Kidney glomerular epithelial cell (primary cell): ENCODE measurements at places on chromosomes 16 and 17.
A peak's percentile ranks its signal among the peaks of the same experiment; 100 is the strongest.

DNA sequence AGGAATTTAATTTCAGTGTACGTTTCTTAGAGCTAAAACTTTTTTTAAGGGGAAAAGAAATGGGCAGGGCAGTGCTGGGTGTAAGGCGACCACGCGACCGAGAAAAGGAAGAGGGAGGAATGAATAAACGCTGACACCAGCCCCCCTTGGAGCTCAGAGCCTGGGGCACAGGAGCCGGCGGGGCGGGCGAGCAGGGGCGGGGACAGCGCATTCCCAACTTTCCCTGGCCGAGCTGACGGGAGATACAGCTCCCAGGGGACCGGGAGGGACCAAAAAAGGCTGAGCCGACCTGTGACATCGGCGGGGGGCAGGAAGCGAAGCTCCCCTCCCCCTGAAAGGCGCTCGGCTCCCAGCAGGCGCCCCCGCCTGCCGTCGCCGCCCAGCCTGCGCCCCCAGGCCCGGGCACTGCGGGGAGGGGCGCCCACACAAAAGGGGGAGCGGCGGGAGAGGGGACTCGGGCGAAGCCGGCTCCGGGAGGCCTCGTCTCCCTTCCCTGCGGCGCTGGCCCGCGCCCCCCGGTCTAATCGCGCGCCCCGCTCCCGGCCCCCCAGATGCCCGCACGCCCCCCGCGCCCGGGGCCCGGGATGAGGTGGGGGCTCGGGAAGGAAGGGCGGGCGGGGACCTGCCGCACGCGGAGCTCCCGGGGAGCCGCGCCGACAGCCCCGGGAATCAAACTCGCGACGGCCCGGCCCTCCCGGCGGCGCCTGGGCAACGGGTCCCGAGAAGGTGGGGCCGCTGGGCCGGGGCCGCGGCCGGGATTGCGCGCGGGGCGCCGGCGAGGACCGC, 622 bp downstream of the CUEDC1 start:
- DNase-seq: peak; percentile 40

- DNase-seq: no peak
These were observed 187.7 kb downstream of the CBLN1 start for GRCh38 chr16:49093939-49094338.

- no peak for DNase-seq
These were observed 487 bp downstream of the SRL start for GRCh38 chr16:4241258-4241927.

DNA sequence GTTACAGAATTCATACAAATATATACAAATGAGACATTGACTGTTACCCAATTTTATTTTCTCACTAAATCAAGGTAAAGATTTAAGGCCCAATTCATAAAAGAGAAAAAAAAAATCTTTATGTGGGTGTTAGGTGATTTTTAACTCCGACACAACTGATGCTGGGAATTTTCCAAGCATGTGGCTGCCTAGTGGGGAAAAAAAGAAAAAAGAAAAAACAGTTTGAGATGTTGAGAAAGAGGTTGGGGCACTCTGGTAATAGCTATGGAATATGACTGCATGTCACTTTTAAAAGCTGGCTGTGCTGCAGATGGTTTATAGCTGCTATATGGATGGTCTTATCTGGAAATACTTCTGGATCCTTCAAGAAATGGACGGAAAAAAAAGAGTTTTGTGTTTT, 739.9 kb upstream of the SOX9 start:
- no peak for DNase-seq

GRCh38 chr17:82309656-82310570, 7.5 kb downstream of the CD7 start:
- no peak for DNase-seq

DNA sequence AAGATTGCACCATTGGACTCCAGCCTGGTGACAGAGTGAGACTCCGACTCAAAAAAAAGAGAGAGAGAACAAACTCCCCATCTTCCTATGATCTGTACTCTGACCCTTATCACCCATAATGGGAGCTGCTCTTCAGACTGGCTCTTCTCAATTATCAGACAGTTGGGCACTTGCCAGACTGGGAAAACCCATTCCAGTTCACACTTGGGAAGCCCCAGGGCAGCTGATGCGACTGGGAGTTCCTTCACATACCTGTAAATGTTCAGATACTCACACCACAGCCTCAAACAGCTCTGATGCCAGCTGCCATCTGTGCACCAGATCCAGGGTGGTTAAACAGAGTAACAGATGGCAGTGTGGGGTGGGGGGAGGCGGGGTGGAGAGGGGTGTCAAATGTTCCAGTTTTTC, 23.8 kb upstream of the TMEM101 start:
- no peak for DNase-seq

- DNase-seq: no peak
These were observed 84.9 kb upstream of the CBX4 start for GRCh38 chr17:79923974-79924638.

DNA sequence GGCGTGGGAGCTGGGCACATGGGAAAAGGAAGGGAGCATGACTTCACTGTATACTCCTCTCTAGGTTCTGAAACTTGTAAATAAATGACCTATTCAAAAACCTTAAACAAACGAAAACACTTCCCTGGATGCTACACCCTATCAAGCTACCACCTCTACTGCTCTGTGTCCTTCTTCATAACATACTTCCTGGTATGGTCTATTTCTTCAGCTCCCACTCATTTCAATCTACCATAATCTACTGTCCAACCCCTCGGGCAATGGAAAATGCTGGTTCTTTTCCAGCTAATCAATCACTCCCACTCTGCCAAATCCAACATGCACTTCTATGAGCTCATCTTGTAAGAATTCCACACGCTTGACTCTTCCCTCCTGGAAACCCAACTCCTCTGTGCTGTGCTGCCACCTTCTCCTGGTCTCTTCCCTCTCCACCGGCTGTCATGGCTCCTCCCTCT, 42.4 kb downstream of the AMFR start:
- peak; percentile 87 for DNase-seq

DNA sequence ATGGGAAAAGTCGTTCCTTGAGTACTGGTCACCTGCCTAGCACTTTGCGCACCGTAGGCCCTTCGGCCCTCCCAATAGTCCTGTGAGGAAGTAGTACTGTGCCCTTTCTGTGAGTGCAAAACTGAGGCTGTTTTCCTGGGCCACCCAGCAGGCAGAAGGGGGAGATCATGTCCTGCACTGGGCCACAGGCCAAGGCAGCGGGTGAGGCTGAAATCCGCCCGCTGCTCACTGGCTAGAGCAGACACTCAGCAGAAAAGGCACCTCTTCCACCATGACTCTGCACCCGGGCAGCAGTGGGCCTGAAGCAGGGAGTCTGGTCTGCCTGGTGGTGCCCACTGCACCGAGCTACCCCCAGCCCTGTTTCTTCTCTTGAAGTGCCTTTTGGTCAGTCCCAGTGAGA, 20.2 kb downstream of the METTL22 start:
- DNase-seq: no peak
